ENCODE measurements at places on chromosomes 4 and X.
A peak's percentile ranks its signal among the peaks of the same experiment; 100 is the strongest.

GRCh38 chr4:114017120-114017917 is 37.9 kb upstream of the ARSJ start:
- no peak for DNase-seq

DNA sequence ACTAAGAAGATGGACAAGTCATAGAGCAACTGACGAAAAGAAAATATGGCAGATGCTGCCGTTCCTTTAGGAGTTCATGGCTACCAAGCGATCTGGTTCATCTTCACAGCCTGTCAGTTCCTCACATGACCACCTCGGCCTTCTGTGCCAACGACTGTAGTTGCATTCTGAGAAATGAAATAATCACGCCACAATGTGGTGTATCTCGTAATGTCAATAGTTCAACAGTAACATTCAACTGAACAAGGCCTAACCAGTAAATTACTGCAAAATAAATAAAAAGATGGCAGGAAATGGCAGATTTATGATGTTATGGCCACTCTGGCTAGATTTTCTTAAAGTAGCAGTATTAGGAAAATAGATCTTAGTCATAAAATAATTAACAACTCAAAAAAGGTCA is 4.4 kb downstream of the GPRIN3 start:
- peak; percentile 46 for DNase-seq

GRCh38 chr4:47505666-47506065 is 20.6 kb downstream of the ATP10D start:
- DNase-seq, result no peak

GRCh38 chr4:73308286-73308685 is 49.7 kb upstream of the ANKRD17 start:
- DNase-seq, result no peak

DNA sequence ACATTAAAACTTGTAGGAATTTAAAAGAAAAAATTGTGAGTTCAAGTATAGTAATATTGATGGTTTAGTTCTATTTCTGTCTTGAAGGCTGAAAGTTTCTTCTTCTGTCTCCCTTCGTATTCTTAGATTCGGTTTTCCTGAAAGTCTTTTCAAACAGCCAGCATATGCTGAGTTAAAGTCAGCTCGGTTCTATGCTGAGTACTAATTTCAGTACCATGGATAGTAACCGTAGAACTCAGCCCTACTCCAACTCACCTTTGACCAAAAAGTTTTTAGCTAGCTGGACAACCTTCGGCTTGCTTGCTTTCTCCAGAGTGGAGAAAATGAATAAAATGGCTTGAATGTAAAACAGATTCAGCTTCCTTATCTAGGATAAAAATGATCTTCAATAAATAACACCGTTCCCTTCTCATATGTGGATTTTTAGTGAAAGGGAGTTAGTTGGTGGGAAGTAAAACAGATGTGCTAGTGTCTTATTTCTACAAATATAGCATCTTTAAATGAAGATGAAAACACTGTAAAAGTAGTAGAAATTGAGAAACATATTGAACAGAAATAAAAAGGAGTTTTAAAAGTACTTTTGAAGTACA is 5.2 kb downstream of the POU4F2 start:
- no peak for DNase-seq

- DNase-seq, result no peak
Measured at GRCh38 chrX:130994671-130995070, 63.5 kb upstream of the ARHGAP36 start.
